Stimulated activated CD8-positive, alpha-beta memory T cell treated with anti-CD3 and anti-CD28 coated beads, Interleukin-7, amount 100 ng/mL, for 1 hour (primary cell): ENCODE measurements at places on chromosomes 11 and 22.

DNA sequence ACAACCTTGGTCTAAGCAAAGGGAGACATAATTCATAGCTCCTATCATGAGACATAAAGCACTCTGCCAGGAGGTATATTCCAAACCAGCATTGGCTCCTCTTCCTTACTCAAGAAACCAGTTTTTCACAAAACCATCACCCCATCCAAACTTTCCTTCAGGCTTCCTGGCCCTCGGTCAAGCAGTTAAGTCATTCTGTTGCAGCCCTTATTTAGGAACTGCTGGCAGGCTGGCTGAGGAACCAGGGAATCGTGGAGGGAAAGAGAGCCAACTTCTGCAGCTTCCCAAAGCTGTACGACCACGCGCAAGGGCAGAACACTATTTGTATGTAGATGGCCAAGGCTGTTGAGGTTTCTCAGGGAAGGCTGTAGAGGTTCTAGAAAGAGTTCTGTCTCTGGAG is 680 bp downstream of the IFT46 start:
- DNase-seq = no peak

DNA sequence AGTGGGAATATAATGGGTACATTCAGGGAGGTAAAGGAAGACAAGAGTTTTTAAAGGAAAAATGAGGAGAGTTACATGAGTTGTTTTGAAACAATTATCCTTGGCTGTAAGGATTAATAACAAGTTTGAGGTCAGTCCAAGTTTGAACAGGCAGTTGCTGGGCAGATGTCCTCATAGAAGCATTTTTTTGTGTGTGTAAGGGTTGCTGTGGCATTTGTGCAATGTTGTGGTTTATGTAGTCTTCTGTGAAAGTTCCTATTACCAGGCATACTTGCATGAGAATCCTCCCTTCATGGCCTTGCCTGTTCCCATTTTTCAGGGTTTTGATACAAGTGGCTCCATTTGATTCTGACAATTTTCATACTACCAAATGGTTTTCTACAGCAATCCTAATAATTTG is 400.2 kb downstream of the KCNA4 start:
- DNase-seq = no peak

- no peak for DNase-seq
These were observed 110.3 kb upstream of the TMEM45B start for GRCh38 chr11:129705341-129705740.

GRCh38 chr11:66843776-66844495 is 695 bp downstream of the RCE1 start:
- no peak for DNase-seq

GRCh38 chr11:120746836-120747609 is 235.5 kb downstream of the GRIK4 start:
- DNase-seq = no peak

DNA sequence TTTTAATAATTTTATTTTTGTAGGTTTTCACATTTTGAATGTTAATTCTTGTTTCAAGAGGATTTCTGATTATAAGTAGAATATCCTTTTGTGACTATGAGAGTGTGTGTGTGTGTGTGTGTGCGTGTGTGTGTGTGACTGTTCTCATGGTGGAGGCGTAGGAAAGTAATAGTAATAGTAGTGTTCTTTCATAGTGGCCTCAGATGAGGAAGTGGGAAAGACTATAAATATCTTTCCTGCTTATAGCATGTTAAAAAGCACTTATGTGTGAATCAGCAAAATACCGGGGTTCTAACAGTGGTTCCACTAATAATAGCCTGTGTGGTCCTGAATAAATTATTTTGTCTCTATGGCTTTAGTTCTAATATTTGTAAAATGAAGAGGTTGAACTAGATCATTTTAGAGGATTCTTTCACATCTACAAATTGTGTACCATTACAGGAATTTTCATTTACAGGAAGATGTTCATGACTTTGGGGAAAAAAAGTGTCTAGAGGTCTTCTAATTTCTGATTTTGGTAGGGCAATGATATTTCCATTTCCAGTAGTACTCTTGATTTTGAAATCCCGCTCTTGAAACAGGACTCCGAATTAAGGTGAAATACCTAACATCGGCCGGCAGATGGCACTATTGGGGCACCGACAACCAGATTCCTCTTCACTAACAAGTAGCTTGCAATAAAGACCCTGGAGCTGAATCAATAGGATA is 29.9 kb upstream of the OR10G7 start:
- no peak for DNase-seq

DNA sequence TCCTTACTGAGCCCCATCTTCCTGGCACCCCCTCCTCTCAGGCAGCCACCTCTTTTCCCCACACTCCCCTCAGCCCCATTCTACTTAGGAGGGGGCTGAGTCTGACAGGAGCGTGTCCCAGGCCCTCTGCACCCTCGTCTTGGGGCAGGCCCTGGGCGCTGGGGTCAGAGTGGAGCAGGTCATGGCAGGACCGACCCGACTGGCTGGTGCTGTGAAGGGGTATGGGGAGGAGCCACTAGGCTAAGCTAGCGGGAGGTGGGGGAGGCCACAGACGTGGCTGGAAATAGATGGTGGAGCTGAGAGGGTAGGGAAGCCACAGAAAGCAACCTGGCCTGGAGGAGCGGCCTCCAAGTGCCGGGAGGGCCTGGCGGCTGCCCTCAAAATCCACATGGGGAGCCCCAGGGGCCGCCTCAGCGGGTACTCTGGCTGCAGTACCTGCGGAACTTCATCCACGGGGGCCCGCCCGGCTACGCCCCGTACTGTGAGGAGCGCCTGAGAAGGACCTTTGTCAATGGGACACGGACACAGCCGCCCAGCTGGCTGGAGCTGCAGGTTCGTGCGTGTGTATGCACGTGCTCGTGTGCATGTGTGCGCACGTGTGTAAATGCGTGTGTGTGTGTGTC is 61.7 kb downstream of the MYO7A start:
- DNase-seq = no peak

DNA sequence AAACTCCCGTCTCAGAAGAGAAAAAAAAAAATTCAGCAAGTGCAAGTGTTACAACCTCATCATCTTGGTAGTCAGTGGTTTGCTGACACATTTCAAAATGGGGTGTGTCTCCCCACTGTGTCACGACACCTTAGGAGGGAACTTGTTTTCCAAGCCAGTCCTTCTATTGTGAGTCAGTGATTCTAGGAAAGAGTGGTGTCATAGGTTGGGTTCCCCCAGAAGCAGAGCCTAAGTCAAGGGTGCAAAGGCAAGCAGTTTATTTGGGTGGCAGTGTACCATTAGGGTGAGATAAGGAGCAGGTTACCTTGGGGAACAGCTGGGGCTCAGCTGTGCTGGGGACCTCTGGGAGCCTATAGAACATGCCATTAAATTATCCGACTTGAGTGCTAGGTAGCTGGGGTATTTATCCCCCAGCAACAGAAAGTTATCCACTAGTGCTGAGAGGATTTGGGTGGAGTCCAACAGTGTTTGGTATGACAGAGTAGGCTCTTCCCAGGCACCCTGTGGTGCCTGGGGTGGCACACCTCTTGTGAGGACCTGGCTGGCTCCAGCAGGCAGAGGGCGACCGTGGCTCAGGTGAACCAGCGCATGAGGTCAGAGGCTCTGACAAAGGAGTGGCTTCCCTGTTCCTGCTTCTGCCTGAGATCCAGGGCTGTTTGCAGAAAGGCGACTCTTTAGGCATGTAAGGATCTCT is 41.7 kb downstream of the KIAA1671 start:
- DNase-seq = no peak

GRCh38 chr11:119626871-119627270 is 102.1 kb downstream of the NECTIN1 start:
- DNase-seq = no peak

GRCh38 chr22:17980638-17981051 is 43.7 kb downstream of the MICAL3 start:
- no peak for DNase-seq

- DNase-seq = no peak
These were observed 221.2 kb upstream of the PLET1 start for GRCh38 chr11:112481893-112482292.

DNA sequence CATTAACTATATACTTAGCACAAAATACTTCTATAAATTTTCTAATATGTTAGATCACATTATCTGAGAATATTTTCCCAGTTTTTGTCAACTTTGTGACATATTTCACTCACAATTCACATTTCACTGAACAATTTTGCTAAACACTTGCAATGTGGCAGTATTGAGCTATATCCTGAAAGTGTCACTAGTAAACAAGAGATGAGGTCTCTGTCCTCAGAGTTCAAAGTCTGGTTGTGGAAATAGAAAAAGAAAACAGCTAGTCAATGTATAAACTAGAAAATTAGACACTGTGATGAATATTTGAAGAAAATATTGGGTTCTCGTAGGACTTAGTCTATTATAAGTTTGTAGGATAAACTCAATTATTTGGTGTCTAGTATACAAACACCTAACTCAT is 87.4 kb upstream of the CHORDC1 start:
- DNase-seq = no peak

DNA sequence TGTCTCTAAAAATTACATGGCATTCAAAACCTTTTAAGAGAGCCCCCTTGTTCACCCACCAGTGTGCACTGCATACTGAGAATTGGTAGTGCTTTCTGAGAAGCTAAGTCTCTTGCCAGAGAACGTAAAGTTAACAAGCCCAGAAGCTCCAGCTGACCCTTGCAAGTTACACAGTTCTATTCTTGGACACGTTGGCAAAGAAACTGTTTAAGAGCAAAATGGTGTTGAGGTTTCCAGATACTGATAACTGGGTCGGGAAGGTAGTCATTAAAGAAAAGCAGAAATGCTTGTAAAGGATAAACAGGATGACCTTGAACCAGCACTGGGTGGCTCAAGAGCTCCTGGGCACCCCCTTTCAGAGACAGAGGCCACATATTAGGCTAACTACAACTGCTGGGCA is 284.8 kb downstream of the CADM1 start:
- DNase-seq = no peak

- no peak for DNase-seq
These were observed 111.3 kb downstream of the SLC17A6 start for GRCh38 chr11:22449441-22449840.

- DNase-seq = no peak
These were observed 15.6 kb downstream of the OVCH2 start for GRCh38 chr11:7690648-7691047.

DNA sequence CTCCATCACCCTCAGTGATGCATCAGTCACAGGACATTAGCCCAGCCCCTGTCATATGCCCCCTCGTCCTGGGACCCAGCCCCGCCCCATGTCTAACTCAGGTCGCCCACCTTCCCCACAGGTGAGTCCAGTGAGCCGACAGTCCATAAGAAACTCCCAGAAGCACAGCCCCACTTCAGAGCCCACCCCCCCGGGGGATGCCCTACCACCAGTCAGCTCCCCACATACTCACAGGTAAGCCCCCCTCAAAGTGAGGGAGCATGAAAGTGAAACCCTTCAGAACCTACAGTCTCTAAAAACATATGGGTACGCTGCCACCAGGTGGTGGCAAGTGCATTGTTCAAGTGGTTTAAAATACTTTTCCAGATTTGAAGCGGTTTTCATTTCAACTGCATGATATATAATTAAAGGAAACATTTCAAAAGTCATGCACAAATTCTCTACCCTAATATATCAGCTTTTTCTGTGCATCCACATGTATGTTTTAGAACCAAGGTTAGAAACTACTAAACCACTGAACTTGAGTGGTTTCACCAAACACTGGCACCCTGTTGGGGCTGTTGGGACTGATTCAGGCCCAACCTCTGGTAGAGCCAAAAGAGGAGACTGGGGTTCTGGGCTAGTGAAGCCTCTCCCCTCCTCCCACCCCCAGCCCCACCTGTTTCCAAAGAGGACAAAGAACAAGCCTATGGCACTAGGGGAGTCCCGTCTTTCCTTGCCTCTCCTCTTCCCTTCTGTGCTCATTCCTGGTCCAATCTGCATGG is 17.3 kb downstream of the EPS8L2 start:
- peak; percentile 22 for DNase-seq

GRCh38 chr22:22865311-22866072 is 22.1 kb upstream of the IGLL5 start:
- no peak for DNase-seq
